Astrocyte (in vitro differentiated cells and primary cell): ENCODE measurements at places on chromosomes 7 and 10.

GRCh38 chr10:86226781-86227201, 139.8 kb downstream of the GRID1 start:
- no peaks in the 10 kb centered on the region for H3K27me3 ChIP-seq
- peaks cover 12% of the 10 kb centered on the region for H3K4me1 ChIP-seq
- no peak overlapping the region for H3K27ac ChIP-seq
- H3K4me3 ChIP-seq: no peak overlapping the region

DNA sequence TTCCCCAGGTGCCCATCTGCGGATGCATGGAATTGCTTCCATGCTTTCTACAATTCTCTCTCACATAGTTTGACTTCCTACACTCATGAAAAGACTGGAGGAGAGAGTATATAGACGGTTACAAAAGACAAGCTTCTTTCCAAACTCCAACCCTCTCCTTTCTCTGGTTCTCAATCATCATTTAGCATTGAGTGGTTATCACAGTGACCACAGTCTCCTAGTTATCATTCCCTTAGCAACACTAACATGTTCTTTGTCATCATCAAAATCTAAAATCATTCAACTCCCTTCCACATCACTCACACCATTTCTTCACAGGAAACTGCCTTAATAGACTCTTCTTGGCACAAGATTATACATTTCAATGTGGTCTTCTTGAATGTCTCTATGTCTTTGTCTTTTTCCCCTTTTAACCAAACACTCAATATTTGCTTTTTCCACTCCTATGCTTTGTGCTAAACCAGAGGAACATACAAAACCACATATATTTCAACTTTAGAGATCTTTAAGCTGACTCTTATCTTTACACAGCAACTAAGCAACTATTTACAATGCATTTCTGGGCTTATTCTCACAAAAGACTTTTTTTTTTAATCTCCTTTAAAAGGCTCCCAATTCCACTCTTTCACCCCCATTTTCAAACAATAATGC, 126.3 kb downstream of the CNOT4 start:
- no peaks in the 10 kb centered on the region for H3K4me1 ChIP-seq
- H3K4me3 ChIP-seq: no peak overlapping the region
- no peaks in the 10 kb centered on the region for H3K36me3 ChIP-seq
- no peak overlapping the region for H3K27ac ChIP-seq

- H3K4me3 ChIP-seq: no peak overlapping the region
- H3K36me3 ChIP-seq: no peaks in the 10 kb centered on the region
- DNase-seq: no peak
- no peaks in the 10 kb centered on the region for H3K27me3 ChIP-seq
- H3K27ac ChIP-seq: no peak overlapping the region
These were observed 192.9 kb upstream of the PLXDC2 start for GRCh38 chr10:19623321-19623720.

- no peak overlapping the region for H3K27ac ChIP-seq
- DNase-seq: no peak
- no peak overlapping the region for H3K4me3 ChIP-seq
These were observed 216.1 kb upstream of the STEAP4 start for GRCh38 chr7:88522771-88523293.

DNA sequence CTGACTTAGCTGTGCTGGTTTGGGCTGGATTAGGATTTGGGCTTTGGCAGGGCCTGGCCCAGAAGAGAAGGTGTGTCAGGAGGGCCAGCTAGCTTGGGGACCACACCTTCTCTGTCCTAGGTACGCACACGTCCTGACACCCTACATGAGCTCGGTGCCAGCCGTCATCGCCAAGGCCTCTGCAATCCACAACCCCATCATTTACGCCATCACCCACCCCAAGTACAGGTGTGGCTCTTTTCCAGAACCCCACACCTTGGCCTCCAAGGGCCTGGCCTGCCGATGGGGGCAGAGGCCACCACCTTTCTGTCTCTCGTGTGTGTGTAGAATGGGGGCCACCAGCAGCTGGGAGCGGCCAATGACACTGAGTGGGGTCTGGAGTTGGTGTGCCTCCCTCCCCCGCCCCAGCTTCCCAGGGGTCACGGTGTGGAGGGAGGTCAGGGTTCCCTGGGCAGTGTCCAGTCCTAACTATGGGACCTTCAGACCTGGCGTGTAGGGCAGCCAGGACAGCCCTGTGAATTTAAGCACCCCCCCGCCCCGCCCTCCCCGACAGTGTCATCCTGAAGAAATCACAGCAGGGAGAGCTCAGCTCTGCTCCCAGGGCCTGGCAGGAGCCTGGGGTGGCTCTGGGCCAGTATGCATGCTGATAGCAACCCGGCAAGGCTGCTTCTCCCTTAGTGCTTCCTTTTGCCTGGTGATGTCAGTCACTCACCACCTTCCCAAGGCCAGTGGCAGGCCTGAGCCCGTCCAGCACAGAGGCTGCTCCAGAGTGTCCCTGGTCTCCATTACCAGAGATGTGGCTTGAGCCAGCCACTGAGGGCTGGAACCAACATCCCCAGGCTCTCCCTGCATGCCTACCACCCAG, 6.9 kb upstream of the LDB3 start:
- no peak overlapping the region for H3K27ac ChIP-seq
- H3K27me3 ChIP-seq: no peaks in the 10 kb centered on the region
- no peaks in the 10 kb centered on the region for H3K4me1 ChIP-seq
- no peak overlapping the region for H3K4me3 ChIP-seq

GRCh38 chr7:97017192-97018125, 7.2 kb downstream of the DLX5 start:
- DNase-seq: no peak
- no peak overlapping the region for H3K4me3 ChIP-seq
- no peak overlapping the region for H3K27ac ChIP-seq
- peaks cover 5% of the 10 kb centered on the region for H3K4me1 ChIP-seq

GRCh38 chr10:67119651-67120050, 193.8 kb downstream of the LRRTM3 start:
- H3K27me3 ChIP-seq: no peaks in the 10 kb centered on the region
- DNase-seq: peak; percentile 1
- no peak overlapping the region for H3K4me3 ChIP-seq
- no peaks in the 10 kb centered on the region for H3K36me3 ChIP-seq
- peaks cover 3% of the 10 kb centered on the region for H3K4me1 ChIP-seq

DNA sequence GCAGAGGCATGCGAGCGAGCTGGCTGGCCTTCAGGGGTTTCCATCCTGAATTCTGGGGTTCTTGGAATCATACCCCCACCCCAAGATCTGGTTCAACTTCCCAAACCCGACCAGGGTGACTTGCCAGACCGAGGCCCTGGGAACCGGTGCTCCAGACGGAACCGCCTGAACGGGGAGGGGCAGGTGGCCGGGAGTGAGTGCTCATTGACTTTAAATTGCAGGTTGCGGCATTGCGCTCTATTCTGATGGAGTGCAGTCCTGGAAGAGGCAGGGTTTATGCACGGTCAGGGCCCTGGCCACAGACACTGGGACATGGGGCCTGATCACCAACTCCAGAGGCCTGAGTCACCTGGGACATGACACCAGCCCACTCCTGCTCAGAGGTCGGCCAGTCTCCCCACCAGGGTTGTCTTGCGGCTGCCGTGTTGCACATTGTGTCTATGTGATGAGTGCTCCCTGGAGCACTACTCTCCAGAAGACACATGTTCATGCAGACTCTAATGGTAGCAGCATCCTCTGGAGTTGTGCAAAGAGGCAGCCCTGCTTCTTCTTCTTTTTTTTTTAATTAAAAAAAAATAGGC, 5.8 kb upstream of the DDIT4 start:
- peaks cover 4% of the 10 kb centered on the region for H3K27me3 ChIP-seq
- H3K4me3 ChIP-seq: no peak overlapping the region
- DNase-seq: no peak
- no peaks in the 10 kb centered on the region for H3K36me3 ChIP-seq
- H3K27ac ChIP-seq: no peak overlapping the region

DNA sequence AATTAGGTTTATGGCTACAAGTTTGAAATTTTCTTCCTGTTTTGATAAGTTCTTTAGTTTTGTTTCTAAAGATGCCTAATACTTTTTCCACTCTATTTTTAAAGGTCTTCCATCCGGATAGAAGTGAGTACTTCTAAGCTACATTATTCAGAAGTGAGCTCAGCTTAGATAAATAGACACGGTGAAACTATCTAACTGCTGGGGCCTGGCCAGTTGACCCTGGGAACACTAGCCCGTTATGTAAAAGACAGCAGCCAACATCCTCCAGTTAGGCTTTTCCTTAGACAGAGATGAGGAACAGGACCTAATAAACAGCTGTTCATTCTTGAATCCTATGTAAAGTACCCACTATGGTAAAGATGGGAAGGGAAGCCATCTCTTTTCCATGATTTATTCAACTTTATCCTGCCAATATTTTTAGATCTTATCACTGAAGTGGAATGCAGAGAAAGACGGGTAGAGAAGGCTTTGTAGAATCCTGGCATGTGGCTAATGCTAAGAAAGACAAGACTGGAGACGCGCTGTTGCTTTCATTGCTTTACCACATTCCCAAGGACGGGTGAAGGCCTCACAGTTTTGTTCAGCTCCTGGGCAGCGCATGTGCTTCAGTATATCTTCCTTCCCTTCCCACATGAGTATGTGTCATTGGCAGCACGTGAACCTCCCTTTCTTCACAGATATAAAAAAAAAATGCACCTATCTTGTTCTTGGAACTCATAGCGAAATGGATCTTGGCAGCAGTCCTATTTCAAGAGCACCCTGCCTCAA, 340.0 kb upstream of the MEOX2 start:
- peaks cover 22% of the 10 kb centered on the region for H3K4me1 ChIP-seq
- H3K27me3 ChIP-seq: no peaks in the 10 kb centered on the region
- peak overlapping the region; percentile 72 for H3K27ac ChIP-seq
- no peaks in the 10 kb centered on the region for H3K36me3 ChIP-seq
- peak; percentile 68 for DNase-seq

- H3K27me3 ChIP-seq: no peaks in the 10 kb centered on the region
- H3K4me1 ChIP-seq: no peaks in the 10 kb centered on the region
These were observed 61.9 kb downstream of the TMEM26 start for GRCh38 chr10:61391281-61391680.

DNA sequence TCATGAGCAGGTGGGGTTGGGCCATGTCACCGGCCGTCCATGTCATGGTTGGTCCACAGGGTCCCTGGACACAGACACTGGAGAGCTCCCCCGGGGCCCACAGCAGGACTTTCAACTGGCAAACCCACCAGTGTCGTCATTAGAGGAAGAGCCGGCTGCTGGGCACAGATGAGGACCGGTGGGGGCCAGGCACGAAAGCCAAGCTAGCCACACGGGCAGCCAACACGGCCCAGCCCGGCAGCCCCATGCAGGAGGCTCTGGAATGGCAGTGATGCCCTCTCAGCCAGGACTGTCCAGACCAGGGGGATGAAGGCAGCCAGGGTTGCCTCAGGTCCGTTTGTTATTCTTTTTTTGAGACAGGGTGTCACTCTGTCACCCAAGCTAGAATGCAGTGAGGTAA, 21.1 kb upstream of the UNCX start:
- no peak for DNase-seq
- no peaks in the 10 kb centered on the region for H3K4me1 ChIP-seq
- H3K27ac ChIP-seq: no peak overlapping the region
- no peaks in the 10 kb centered on the region for H3K36me3 ChIP-seq

DNA sequence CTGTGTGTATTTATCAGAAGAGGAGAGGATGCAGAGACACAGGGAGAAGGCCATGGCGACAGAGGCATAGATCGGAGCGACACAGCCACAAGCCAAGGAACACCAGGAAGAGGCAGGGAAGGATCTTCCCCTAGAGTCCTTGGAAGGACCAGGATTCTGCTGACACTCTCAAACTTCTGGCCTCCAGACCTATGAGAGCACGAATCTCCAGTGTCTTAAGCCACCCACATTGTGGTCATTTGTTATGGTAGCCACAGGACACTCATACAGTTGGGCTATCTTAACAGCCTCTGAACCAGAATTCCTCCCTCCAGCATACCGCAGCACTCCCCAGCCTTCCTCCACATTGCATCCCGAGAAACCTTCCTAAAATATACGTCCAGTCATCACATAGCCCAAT, 367.0 kb upstream of the MGMT start:
- no peaks in the 10 kb centered on the region for H3K36me3 ChIP-seq
- H3K27ac ChIP-seq: no peak overlapping the region
- H3K4me3 ChIP-seq: no peak overlapping the region
- H3K4me1 ChIP-seq: peaks cover 4% of the 10 kb centered on the region
- DNase-seq: no peak

GRCh38 chr7:26311798-26312197, 20.1 kb downstream of the SNX10 start:
- no peaks in the 10 kb centered on the region for H3K27me3 ChIP-seq
- H3K27ac ChIP-seq: no peak overlapping the region
- H3K4me1 ChIP-seq: no peaks in the 10 kb centered on the region
- DNase-seq: no peak
- H3K4me3 ChIP-seq: no peak overlapping the region

GRCh38 chr10:132113766-132114365, 48.1 kb downstream of the JAKMIP3 start:
- no peaks in the 10 kb centered on the region for H3K4me1 ChIP-seq
- no peak for DNase-seq
- H3K4me3 ChIP-seq: no peak overlapping the region
- H3K27ac ChIP-seq: no peak overlapping the region
- no peaks in the 10 kb centered on the region for H3K27me3 ChIP-seq
- no peaks in the 10 kb centered on the region for H3K36me3 ChIP-seq

GRCh38 chr10:103276896-103277712, at the start of gene INA:
Gene INA, plus strand, starts transcription at chr10:103277138. Its CDS starts 74 bp downstream, at chr10:103277212.
- H3K4me3 ChIP-seq: peak within 1 kb of the TSS; percentile 52
- peak; percentile 18 for DNase-seq
- H3K4me1 ChIP-seq: peaks cover 19% of the 10 kb centered on the region
- H3K36me3 ChIP-seq: no peaks in the 10 kb centered on the region
- H3K27ac ChIP-seq: no peak within 1 kb of the TSS
- H3K27me3 ChIP-seq: peaks cover 53% of the 10 kb centered on the region

DNA sequence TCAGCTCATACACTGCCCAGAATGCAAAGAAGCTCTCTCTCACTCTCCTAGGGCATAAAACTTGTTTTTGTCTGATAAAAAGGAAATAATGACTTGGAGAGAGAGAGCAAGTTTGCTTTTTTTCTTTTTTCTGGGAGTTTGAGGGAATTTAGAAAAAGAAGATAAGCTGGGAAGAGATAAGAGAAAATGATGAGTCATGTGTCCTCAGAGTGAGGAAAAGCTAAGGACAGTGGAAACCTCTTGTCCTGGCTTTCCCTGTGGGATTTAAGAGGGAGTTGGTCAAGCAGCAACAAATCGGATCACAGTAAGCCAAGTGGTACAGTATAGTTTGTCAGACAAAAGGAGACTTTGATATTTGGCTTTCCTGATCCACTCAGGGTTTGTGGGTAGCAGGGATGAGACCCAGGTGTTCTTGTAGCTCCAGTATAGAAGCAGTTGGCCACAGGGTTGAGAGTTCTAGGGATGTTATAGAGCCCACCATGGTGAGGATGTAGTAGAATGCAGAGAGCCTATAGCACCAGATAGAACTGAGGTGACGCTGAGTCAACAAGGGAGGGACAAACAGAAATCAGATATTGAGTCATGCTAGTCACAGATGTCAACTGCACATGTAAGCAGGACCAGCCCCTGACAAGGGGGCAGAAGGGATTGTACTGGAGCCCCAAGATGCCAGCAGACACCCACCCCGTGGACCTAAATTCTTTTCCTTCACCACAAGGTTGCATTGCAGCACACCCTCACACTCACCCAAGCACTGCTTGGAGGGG, 219.3 kb upstream of the TAC1 start:
- DNase-seq: no peak
- H3K27me3 ChIP-seq: no peaks in the 10 kb centered on the region
- H3K4me1 ChIP-seq: no peaks in the 10 kb centered on the region
- H3K4me3 ChIP-seq: no peak overlapping the region

GRCh38 chr7:116859323-116859722, 3.1 kb upstream of the CAPZA2 start:
- H3K4me3 ChIP-seq: no peak overlapping the region
- no peaks in the 10 kb centered on the region for H3K36me3 ChIP-seq
- H3K27me3 ChIP-seq: no peaks in the 10 kb centered on the region
- DNase-seq: peak; percentile 75
- H3K27ac ChIP-seq: no peak overlapping the region
